Tibial nerve (tissue), 4 donors: ENCODE measurements at places on chromosomes 16 and 17.

GRCh38 chr16:10667239-10667638, 27.5 kb downstream of the TEKT5 start:
- no peak for DNase-seq

- no peak for DNase-seq
Measured at GRCh38 chr16:83258366-83258928, 549.3 kb upstream of the HSBP1 start.

- DNase-seq, result no peak
Measured at GRCh38 chr16:77289331-77289809, 90.2 kb downstream of the SYCE1L start.

GRCh38 chr17:40108970-40109824, 8.8 kb upstream of the NR1D1 start:
- peak; percentile 15 for DNase-seq

DNA sequence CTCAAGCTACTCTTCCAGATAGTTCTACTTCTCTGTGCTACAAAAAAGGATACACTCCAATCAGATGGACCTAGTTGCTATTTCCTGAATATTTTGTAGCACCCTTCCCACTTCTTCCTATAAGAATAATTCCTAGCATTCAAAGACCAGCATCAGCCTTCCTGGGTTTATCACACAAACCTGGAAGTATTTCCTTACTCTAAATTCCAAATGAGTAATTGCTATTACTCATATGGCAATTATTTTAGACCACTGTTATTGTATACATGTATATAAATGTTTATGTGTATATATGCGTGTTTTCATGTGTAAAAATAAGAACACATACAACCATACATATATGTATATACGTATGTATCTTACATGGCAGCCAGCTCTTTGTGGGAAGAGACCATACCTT, 130.6 kb downstream of the MYO1D start:
- DNase-seq, result no peak

- no peak for DNase-seq
Measured at GRCh38 chr16:380762-381011, 1.1 kb downstream of the PGAP6 start.

- no peak for DNase-seq
Measured at GRCh38 chr17:68033636-68034451, 1.7 kb upstream of the KPNA2 start.

DNA sequence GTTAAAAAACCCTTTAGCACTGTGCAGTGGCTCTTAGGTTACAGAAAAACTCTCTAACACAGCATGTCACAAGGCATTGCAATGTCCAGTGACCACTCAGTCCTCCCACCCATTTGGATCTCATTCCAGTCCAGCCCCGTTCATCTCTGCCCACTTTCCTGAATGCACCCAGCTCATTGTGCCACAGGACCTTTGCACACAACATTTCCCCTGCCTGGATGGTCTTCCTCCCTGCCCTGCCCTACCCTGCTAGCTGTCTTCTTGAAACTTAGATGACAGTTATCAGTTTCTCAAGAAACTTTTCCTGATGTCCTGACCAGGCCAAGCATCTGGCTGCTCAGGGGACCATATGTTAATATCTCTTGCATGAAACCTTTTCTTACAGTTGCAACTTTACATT, 67.2 kb downstream of the WWP2 start:
- DNase-seq, result no peak

DNA sequence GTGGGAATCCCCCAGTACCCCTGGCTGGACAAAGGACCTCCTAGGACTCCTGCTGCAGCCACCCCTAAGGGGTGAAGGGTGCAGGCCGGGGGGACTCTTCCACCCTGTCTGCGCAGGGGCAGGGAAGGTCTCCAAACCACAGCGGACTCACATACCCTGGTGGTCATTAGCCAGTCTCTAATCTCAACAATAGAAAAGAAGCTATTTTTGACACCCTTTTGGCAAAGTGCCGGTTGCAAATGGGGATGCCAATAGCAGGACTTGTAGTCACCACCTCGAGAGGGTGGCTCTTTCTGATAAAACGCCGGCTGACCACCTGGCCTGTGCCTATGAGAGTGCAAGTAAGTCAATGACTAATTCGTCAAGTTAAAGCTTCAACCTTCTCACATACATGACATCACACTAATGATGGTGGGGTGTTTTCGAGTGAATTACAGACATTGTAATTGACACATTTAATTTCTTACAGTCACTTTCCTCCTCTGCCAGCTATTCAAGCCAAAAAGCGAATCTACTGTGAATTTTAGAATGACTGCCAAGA, 23.1 kb upstream of the DNAH17 start:
- DNase-seq, result no peak

- no peak for DNase-seq
Measured at GRCh38 chr17:34299027-34299426, 13.5 kb downstream of the CCL11 start.

DNA sequence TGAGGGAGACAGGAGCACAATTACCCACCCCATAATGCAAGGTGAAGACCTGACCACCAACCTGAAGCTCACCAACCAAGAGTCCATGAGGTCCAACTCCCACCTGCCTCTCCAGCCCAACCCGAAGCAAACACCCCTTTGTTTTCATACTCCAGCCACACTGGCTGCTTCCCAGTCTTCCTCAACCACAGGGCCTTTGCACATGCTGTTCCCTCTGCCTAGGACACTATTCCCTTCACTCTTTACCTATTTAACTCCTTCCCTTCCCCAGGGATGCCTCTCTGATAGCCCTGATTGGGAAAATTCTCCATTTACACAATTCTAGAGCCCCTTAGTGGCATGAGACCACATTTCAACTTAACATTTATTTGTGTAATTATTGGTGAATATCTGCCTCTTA, 86.0 kb downstream of the VAT1L start:
- no peak for DNase-seq

GRCh38 chr17:46854515-46854914, 3.1 kb downstream of the WNT9B start:
- no peak for DNase-seq

- DNase-seq, result no peak
Measured at GRCh38 chr16:47043200-47043599, 69.7 kb upstream of the DNAJA2 start.

GRCh38 chr17:47703191-47703591, 9.2 kb downstream of the TBKBP1 start:
- no peak for DNase-seq

GRCh38 chr17:28878981-28879380, 18.6 kb downstream of the FLOT2 start:
- no peak for DNase-seq

- no peak for DNase-seq
Measured at GRCh38 chr17:55398689-55399088, 22.9 kb downstream of the MMD start.

- DNase-seq, result no peak
Measured at GRCh38 chr16:82633964-82634600, 7.3 kb downstream of the CDH13 start.

GRCh38 chr17:63718988-63719387, 19.1 kb upstream of the LIMD2 start:
- no peak for DNase-seq

DNA sequence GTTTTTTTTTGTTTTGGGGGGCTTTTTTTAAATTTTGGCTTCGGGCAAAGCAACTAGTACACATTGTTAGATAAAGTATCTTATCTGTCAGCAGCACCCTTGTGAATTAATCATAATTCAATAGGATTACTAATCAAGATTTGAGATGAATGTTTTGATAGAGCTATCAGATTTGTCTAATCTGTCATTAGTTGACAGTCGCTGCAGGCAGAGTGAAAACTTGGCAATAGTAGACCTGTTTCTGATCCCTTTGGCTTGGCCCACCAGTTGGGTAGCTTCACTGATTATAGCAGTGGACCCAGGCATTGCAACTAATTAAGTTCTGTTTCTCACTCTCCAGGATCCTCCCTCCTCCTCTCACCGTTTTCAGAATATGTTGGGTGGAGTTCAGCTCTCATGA, 258.6 kb downstream of the IRX3 start:
- no peak for DNase-seq

- no peak for DNase-seq
Measured at GRCh38 chr17:56309897-56310296, 156.6 kb downstream of the ANKFN1 start.

- no peak for DNase-seq
Measured at GRCh38 chr16:75226550-75227360, 8.0 kb downstream of the CTRB1 start.

DNA sequence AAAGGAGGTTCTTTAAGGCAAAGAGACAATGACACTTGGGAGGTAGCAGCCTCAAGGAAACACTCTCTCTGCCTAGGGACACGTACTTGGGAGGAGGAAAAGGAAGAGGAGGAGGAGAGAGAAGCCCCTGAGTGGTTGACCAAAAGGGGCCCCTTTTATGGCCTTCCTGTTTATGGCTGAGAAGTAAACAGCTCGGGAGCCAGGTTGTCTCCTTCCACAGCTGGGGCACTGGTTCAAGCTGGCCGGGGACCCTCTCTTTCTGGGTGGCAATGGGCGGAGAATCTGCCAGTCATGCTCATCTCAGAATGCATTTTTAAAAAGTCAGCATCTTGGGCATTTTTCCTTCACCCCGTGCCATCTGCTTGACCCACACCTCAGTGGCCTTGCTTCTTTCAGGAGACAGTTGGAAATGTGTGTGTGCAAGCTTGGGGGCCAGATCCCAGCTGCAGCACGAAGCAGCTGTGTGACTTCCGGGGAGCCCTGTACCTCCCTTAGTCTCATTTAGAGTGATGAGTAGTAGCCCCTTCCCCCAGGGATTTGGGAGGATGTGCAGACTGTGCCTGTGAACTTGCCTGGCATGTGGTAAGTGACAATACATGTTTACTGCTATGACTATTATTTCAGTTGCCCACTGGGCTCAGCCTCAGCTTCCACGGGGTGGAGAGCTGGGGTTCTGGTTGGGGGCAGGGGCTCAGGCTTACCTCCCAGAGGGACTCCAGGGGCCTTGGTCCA, 33.8 kb upstream of the SALL1 start:
- DNase-seq, result no peak

DNA sequence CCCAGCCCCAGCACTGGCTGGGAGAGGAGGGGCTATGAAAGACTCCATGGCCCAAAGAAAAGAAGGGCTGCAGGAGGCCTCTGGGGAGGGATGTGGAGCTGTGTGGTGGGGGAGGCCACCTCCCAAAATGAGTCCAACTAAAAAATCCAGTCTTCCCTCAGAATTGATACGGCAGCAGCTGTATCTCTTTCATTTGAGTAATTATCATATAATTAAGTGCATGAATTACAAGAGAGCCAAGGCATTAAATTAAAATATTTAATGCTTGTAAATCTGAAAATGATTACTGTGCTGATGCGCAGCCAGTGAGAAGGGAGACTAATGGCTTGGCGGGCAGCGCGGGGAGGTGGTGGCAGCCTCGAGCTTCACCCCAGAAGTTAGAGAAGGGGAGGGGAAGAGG, 192.8 kb downstream of the C16orf78 start:
- DNase-seq, result no peak

DNA sequence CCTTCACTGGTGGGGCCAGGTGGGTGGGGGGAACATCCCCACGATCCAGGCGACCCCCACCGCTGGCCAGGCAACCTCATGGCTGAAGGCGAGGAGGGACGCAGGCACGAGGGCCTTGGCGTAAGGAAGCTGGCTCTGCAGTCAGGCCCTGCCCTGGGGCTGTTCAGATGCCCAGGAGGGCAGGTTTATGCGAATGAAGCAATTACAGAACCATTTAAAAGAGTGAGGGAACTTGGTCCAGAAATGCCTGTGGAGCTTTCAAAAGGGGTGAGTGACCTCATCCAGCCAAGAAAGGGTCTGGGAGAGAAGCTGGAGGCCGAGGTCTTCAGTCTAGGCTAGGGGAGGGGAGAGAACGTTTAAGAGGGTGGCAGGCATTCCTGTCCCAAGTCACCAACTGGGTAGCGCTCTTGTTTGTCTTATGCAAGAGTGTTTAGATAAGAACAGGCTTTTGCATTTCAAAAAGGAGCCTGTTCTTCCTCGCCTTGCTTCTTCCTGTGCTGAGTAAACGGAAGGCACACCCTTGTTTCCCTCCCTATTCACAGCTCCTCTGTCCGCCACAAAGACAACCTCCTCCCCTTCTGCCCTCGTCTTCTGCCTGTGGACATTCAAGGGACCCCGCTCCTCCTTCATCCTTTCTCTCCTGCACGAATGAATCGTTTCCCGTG, 183.5 kb upstream of the SDK2 start:
- DNase-seq, result no peak

DNA sequence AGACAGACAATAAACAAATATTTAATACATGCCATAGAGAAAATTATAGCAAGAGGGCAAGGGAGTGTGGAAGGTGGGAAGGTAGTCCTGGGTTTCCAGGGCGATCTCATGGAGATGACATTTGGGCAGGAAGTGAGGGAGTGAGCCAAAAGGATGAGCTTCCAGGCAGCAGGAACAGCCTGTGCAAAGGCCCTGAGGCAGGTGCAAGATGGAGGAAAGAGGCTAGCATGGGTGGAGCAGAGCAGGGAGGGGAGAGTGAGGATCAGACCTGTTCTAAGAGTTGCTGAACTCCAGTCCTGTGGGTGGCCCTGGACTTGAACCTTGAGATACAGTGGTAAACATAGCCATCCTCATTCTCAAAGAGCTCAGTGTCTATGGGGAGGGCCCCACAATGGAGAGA, 94.7 kb downstream of the MGAT5B start:
- no peak for DNase-seq
